Activated T-cell treated with anti-CD3 and anti-CD28 coated beads, Interleukin-2, amount 50 U/mL, for 48 hours (primary cell): ENCODE measurements at places on chromosomes 13 and 19.

- DNase-seq: no peak
Measured at GRCh38 chr13:110265341-110265681, 41.6 kb downstream of the COL4A1 start.

DNA sequence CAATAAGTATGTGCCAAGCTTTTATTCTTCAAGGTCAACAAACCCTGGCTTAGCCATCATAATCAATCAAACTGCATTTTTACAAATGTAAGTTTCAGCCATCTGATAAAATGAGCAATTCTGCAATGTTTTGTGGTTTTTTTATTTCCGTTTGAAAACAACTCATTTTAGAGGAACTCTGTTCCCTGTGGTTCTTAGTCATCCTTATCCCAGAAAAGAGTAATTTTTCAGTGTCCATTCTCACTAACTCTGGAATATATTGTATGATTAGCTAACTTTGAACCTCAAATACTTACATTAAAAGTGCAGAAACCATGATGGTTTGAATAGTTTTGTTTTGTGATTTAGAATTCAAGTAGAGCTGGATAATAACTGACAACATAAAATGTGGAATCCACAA, 87.6 kb downstream of the IRS2 start:
- DNase-seq: no peak

- DNase-seq: peak; percentile 42
Measured at GRCh38 chr19:39470724-39471339, 9.8 kb upstream of the TIMM50 start.

GRCh38 chr13:75764926-75765310, 128.8 kb downstream of the LMO7 start:
- DNase-seq: no peak

GRCh38 chr13:24145240-24145639, 15.3 kb upstream of the SPATA13 start:
- no peak for DNase-seq

DNA sequence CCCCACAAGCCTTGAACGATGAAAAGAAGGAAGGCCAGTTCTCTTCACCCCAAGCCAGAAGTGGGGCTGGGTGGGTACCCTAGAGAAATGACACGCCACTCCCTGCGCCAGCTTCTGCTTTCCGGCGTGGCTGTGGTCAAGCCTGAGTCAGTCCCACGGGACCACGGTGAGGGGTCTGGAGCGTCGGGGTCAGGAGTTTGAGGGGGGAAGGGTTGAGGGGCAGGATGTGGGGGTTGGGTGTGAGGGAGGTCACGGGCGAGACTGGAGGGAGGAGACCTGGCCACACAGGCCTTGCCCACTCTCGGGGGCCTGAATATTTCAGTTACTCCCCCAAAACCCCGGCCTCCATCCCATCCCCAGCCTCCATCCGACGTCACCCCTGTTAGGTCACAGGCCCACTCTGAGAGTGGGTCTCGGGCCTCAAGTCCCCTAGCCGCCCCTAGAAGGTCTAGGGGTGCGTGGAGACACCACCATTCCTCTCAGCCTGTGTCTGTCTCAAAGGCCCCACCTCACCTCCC, 500 bp upstream of the IFI30 start:
- no peak for DNase-seq
